Heart left ventricle (tissue), 16 donors: ENCODE measurements at places on chromosomes 5 and 9. TPM values are rescaled to one million over a fixed set of nuclear protein-coding genes. Genes with fewer than 3 reads are reported as not detected.
A peak's percentile ranks its signal among the peaks of the same experiment; 100 is the strongest.

DNA sequence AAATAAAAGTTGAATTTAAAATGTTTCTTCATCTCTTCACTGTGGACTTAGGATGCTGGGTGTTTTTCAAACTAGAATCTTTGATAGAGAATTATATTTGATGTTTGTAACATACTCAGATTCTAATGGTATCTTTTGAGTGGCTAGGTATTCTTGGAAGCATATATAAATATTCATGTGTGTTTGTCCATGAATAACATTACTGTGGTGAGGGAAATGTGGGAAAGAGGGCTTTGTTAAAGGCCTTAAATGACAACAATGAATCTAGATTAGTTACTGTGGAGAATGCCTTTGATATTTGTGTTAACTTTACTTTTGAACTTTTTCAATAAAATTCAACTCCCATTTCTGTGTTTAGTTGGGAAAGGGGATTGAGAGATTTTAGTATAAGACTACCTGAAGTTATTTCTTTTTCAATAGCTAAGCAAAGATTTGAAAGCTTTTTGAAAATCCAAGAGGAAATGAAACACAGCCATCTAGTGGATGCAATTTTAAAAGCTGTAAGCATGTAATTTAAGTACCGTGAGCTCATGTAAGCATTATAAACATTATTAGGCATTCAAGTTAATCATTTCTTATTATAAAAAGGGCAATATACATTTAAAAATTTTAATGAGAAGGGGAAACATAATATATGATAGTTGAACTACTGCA, 69.6 kb downstream of the CCDC171 start:
- H3K27ac ChIP-seq: no peak overlapping the region

DNA sequence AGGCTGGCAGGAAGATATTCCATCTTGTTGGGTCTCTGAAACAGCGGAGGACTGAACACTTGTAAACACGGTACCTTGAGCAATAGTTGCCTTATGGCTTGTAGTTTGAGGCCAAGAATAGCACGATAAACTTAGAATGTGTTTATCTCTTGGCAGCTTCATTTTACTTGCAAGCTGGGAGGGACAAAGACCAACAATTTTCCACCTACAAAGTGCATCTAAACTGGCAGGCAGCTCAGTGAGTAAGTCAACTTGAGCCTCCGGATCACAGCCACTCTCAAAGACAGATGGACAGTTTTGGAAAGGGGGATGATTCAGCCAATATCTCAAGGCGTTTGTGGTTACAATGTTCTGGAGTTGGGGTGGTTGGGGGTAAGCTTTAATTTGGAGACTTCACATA, 652.6 kb downstream of the CETN3 start:
- H3K27ac ChIP-seq: no peak overlapping the region
- no peaks in the 10 kb centered on the region for H3K27me3 ChIP-seq
- H3K4me1 ChIP-seq: peaks cover 9% of the 10 kb centered on the region
- DNase-seq: peak; percentile 31
- H3K4me3 ChIP-seq: no peak overlapping the region

DNA sequence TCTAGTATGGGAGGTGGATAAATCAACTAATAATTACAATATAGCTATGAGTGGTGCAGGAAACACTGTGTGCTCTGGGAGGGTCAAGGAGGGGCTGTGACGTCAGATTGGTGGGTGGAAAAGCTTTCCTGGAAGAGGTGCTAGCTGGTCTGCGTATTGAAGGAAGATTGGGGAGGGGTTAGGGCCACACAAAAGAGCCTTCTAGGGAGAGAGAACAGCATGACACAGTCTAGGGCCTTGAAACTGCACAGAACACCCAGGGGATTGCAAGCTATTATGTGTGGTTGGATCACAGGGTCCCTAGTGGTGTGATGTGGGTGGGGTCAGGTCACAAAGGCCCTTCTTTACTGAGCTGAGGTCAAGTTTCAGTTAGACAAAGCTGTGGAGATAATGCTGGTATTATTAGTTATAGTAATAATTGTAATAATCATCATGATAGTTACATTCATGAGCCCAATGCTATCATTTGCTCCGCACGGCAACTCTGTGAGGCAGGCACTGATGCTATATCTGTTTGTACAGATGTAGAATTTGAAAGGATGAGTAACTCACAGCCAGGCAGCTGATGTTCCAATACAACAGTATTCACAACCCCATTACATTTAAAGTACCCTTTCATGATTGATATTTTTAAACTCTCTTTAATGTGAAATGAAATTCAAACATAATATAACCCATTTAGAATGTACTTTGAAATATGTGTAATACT, 197.4 kb upstream of the IL12B start:
- peaks cover 7% of the 10 kb centered on the region for H3K4me1 ChIP-seq
- no peaks in the 10 kb centered on the region for H3K36me3 ChIP-seq
- no peak overlapping the region for H3K27ac ChIP-seq
- DNase-seq: no peak
- H3K4me3 ChIP-seq: no peak overlapping the region

GBGT1 gene
- total RNA-seq: 13.6 TPM

DNA sequence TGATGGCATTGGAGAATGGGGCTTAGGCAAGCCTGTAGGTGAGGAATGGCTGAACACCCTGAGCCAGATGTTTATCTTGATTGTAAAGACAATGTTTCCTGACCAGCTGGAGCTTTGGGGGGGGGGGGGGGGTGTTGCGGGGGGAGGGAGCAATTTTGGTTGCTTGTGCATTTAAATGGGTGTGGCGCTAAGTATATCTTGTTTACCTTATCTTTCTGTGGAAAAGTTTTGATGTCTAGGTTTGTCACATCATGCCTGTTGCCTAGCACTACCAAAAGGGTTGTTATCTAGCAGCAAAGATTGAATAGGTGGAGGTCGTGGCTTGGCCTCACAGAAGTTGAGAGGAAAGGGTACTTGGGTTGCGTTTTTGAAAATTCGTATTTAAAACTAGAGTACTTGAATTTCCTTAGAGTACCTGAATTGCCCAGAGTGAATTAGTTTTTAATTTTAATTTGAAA, 1.3 kb downstream of the SMAD5 start:
- H3K4me1 ChIP-seq: peaks cover 15% of the 10 kb centered on the region
- H3K36me3 ChIP-seq: no peaks in the 10 kb centered on the region

LHX2 gene
- total RNA-seq: not detected

GRCh38 chr5:176353533-176353932, 8.0 kb downstream of the KIAA1191 start:
- H3K27me3 ChIP-seq: no peaks in the 10 kb centered on the region
- H3K27ac ChIP-seq: no peak overlapping the region
- DNase-seq: no peak
- H3K4me1 ChIP-seq: no peaks in the 10 kb centered on the region

GFI1B gene
- total RNA-seq: not detected

GRCh38 chr5:68424799-68425537, 209.4 kb downstream of the PIK3R1 start:
- DNase-seq: no peak
- H3K27ac ChIP-seq: no peak overlapping the region
- no peak overlapping the region for H3K4me3 ChIP-seq

DNA sequence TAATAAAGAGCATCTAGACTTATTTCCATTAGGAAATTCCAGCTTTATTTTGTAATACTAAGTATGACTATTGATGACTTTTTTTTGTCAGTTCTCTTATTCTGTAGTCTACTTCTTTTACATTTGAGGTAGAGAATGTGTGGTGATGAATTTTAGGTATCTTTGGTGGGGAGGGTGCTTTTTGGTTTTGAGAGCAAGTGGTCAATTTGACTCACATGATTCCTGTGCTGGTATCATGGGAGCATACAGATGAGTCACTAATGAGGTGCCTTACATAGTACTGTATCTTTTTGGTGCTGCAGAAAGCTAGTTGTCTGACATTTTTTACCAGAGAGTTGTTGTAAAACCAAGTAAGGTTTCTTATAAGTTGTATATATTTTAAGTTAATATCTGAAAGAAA, 35.3 kb downstream of the ERBIN start:
- peaks cover 34% of the 10 kb centered on the region for H3K4me1 ChIP-seq
- no peak overlapping the region for H3K4me3 ChIP-seq
- H3K36me3 ChIP-seq: no peaks in the 10 kb centered on the region
- no peak for DNase-seq

ZNF879 gene
- 3.6 TPM for total RNA-seq

TXNDC8 gene
- not detected for total RNA-seq

PRDM9 gene
- not detected for total RNA-seq

- no peaks in the 10 kb centered on the region for H3K27me3 ChIP-seq
- peak overlapping the region; percentile 53 for H3K27ac ChIP-seq
- peak; percentile 40 for DNase-seq
- no peaks in the 10 kb centered on the region for H3K4me1 ChIP-seq
- H3K4me3 ChIP-seq: no peak overlapping the region
- no peaks in the 10 kb centered on the region for H3K36me3 ChIP-seq
Measured at GRCh38 chr9:107251756-107252322, 31.2 kb upstream of the RAD23B start.

DNA sequence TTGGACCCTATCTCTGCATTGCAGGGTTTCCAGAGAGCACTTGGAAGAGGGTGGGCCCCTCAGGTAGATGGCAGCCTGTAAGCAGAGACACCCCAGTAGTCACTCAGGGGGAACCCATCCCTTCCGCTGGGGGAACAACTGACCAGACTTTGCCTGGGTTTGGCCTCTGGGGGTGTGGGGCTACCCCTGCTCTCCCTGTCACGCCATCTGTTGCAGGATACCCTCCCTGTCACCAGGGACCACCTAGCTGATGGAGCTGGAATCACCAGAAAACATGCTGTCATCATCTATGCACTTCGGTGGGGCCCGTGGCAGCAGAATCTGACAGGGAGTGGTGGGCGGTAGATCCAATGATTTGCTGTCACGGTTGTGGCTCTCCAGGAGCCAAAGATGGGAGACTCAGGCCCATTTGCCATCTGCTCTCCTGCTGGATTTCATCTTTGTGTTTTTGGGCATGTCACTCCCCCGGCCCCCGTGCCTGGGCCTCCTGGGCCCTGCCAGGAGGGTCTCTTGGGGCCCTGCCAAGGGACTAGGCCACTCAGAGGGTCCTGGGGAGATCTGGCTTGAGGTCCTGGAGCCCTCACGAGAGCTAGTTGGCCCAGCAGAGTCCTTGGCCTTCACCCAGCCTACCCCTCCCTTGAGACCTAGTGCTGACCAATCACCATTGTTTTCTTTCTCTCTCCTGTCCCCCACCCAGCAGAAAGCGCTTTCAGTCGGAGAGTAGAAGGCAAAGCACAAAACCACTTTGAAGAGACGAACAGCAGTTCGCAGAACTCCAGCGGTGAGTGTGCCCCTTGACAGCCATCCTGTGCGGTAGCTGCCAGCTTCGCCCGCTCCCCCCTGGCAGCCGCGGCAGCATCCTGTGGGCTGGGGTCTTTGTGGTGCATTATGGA, 45.9 kb downstream of the AMBP start:
- no peaks in the 10 kb centered on the region for H3K4me1 ChIP-seq
- no peak for DNase-seq
- H3K27me3 ChIP-seq: no peaks in the 10 kb centered on the region
- H3K4me3 ChIP-seq: no peak overlapping the region
- peaks cover 23% of the 10 kb centered on the region for H3K36me3 ChIP-seq

GRCh38 chr5:135632798-135633197, 54.0 kb upstream of the CXCL14 start:
- no peaks in the 10 kb centered on the region for H3K4me1 ChIP-seq
- no peak overlapping the region for H3K4me3 ChIP-seq
- H3K27me3 ChIP-seq: no peaks in the 10 kb centered on the region
- DNase-seq: no peak
- no peaks in the 10 kb centered on the region for H3K36me3 ChIP-seq
- H3K27ac ChIP-seq: no peak overlapping the region

GRCh38 chr9:36207546-36208012, 16.9 kb downstream of the CLTA start:
- peak overlapping the region; percentile 31 for H3K27ac ChIP-seq
- H3K27me3 ChIP-seq: no peaks in the 10 kb centered on the region
- no peak overlapping the region for H3K4me3 ChIP-seq
- DNase-seq: no peak
- H3K4me1 ChIP-seq: peaks cover 73% of the 10 kb centered on the region
- peaks cover 100% of the 10 kb centered on the region for H3K36me3 ChIP-seq

GRCh38 chr9:132507670-132508469, 74.5 kb upstream of the BARHL1 start:
- no peak overlapping the region for H3K4me3 ChIP-seq
- H3K27ac ChIP-seq: no peak overlapping the region
- no peaks in the 10 kb centered on the region for H3K4me1 ChIP-seq
- no peaks in the 10 kb centered on the region for H3K36me3 ChIP-seq

DNA sequence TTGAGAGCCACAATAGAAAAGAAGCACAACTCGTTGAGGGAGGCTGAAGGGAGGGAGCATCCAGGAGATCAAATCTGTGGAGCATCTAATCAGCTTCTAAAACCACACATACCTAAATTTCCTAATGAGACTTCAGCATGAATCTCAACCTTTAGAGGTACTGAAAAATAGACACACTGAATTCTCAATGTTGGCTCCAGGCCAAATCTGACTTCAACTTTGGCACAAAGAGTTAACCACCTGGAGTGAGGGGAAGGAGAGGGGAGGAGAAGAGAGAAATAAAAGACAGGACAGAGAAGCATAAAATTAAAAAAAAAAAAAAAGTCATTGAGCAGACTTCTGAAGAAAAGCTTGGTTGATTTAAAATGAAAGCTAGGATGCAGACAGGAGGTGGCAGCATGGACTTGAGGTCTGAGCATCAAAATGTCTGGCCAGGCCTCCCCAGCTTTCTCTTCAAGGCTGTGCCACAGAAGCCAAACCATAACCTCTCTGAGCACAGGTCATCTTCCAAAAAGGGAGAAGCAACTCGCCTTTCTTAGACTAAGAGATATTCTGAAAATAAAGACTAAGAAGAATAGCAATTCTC, 205.6 kb downstream of the DENND1A start:
- DNase-seq: no peak
- H3K36me3 ChIP-seq: no peaks in the 10 kb centered on the region
- no peaks in the 10 kb centered on the region for H3K4me1 ChIP-seq
- H3K4me3 ChIP-seq: no peak overlapping the region
- no peak overlapping the region for H3K27ac ChIP-seq
- H3K27me3 ChIP-seq: no peaks in the 10 kb centered on the region

GRCh38 chr9:81604306-81605169, 84.8 kb downstream of the TLE1 start:
- no peaks in the 10 kb centered on the region for H3K27me3 ChIP-seq
- peaks cover 10% of the 10 kb centered on the region for H3K36me3 ChIP-seq
- H3K4me1 ChIP-seq: peaks cover 10% of the 10 kb centered on the region
- H3K27ac ChIP-seq: no peak overlapping the region
- no peak for DNase-seq
- H3K4me3 ChIP-seq: no peak overlapping the region

DNA sequence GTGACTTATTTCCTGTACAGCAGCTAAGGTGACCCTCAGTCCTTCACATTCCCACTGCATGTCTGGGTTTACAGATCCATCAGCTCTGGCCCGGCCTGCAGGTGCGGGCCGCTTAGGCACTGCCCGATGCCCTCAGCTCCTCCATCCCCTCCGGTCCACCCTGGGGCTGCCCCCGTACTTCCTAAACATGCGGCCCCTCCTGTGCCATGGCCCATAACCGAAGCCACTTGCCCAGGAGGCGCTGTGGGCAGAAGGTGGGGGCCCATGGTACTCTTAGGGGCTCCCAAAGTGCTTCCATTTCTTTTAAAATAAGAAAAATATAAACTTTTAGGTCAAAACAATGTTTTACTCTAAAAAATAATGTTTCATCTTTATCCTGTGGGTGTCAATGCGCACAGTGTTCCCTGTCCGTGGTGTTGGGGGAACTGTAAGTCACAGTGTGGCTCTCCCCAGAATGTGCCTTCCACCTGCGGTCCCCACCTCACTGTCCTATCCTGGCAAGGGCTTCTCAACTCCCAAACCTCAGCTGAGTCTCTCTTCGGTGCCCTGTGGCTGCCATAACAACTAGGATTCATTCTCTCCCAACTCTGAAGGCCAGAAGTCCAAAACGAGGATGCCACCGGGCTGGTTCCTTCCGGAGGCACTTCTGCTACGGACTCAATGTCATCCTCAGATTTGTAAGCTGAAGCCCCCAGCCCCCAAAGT, 132.7 kb upstream of the LPCAT1 start:
- peaks cover 21% of the 10 kb centered on the region for H3K27me3 ChIP-seq
- H3K36me3 ChIP-seq: no peaks in the 10 kb centered on the region
- H3K4me3 ChIP-seq: no peak overlapping the region
- H3K27ac ChIP-seq: no peak overlapping the region
